RPMI7951 (cell line): ENCODE measurements at places on chromosomes 7 and 10.
A peak's percentile ranks its signal among the peaks of the same experiment; 100 is the strongest.

DNA sequence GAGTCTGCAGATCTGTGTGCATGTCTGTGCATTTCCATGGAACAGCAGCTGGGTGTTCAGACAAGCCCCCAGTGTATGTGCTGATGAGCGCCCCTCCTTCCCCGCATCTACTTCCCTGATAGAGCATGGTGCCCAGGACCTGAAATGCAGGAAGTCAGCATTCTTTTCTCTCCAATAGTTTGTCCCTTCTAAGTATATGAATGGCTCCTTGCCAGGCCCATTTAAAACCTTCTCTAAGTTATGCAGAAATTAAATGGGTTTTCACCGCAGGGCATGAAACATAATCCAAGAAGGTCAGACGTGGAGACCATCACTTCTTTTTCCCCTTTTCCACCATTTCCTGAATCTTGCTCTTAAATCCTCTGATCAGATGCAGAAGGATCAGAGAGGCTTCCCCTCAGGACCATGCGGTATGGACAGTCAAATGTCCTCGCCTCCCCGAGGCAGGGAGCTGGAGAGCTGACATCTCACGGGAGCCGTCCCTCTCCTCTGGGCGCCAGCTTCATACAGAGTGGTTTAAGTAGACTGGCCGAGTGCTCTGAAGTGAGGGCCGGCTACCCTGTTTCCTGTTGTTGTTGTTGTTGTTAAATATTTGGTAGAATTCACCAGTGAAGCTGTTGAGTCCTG is 155.3 kb downstream of the C10orf105 start:
- DNase-seq, result no peak

DNA sequence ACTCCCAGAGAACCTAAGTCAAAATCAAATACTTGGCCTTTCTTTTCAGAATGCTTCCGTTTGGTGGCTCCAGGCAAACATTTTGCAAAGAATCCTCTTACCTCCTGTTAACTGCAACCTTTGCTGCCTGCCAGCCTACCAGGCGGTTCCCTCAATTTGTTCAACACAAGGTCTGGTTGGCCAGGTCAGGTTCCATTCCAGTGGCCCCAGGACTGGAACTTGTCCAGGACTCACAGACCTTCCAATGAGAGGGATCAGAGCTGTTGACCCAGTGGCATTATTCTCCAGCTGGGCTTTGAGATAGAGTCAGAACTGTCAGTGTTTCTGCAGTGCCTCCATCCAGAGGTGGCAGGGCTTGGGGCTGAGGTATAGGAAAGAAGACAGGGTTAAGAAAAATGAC is 137.0 kb downstream of the NEUROD6 start:
- DNase-seq, result no peak

GRCh38 chr7:30681331-30681797 is 892 bp downstream of the CRHR2 start:
- no peak for DNase-seq

DNA sequence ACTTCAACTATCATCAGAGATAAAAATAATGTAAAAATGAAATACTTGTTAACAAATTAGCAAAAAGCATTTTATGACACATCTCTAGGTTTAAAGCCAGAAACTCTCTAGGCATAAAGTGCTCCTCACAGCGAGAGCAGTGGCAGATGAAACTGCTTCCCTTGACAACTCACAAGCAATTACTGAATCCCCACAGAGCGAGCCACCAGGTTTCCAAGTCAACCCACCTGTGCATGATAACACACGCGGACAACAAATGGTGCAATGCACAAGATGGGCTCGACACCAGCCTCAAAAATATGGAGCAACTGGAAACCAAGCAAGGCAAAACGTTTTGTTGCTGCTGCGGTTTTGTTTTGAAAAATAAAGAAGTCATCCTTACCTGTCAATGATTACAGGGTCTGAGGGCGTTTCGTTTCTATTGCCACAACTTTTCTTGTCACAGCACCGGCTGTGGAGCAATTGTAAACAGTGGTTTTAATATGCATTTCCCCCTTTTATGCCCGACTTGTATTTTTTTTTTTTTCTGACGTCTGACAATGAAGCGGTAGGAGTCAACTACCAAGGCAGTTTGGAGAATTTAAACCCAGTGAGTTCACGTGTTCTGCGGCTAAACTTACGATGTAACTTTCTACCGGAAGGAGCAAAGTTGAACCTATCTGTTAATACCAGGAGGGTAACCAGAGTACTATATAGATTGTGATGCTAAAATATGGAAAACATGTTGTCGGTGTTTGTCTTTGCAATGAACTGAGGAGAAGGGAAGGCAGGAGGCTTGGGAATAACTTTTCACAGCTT is 7.0 kb downstream of the EBF3 start:
- DNase-seq, result no peak

GRCh38 chr10:94205396-94205831 is 157.3 kb downstream of the NOC3L start:
- peak; percentile 21 for DNase-seq

- DNase-seq, result peak; percentile 9
Observed at GRCh38 chr10:64113792-64114191, 592.6 kb downstream of the REEP3 start.

GRCh38 chr7:36928311-36928710 is 204.0 kb upstream of the AOAH start:
- no peak for DNase-seq

DNA sequence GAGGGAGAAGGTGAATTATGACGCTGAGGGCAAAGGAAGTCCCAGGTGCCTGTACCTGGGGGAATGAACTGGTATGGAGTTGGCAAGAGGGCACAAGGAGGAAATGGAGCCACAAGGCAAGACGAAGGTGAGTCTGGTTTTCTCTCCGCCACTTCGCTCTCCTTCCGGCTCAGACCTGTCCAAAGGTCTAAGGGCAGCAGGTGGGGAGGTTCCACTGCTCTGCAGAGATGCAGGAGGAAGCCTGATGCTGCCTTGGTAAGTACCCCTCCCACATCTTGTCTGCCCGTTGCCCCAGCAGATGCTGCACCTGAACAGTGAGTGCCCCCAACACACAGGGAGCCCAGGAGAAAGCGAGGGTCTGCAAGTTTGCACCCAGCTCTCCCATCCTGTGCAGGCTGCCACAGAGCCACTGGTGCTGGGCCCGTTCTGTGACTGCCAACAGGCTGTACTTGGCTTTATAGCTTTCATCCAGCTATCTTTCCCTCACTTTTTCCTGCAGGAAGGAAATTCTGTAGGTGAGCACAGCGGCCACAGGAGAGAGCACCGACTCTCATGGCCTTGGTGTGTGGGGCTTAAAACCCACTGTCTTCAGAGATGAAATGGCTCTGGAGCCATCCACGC is 235.2 kb downstream of the COBL start:
- no peak for DNase-seq

DNA sequence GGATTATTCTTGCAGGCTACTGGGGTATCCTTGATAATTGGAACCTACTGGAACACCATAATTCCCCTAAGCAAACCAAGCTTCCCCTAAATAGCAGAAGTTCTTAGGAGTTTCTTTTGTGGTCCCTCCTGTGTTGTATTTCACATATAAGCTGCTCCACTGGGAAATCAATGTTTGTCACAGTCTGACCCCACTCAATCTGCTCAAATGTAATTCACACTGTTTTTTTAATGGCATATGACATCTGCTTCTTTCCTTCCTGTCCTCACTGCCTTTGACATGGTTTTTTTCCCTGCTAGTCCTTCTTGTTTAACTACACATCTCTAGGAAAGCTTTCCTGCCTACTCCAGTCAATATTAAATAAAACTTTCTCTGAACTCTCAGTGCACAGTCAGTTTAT is 1.8 kb upstream of the PTPRZ1 start:
- no peak for DNase-seq

DNA sequence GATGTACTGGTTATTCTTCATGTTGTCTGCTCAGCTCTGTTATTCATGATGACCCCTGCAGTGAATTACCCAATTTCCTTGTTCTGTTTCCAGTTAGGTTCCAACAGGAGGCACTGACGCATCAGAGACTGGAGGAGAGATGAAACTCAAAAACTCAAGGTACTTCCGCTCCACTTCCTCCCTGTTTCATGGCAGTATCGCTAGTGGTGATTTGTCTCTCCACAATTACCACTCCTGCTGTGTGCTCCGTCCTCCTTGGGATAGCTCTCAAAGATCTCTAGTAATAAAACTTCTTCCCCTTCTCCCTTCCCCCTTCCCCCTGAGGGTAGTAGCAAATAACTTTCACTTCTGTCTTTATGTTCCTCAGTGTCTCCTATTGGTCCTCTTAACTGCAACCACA is 107.4 kb upstream of the ABCB5 start:
- DNase-seq, result peak; percentile 43

- no peak for DNase-seq
Observed at GRCh38 chr10:31129880-31130405, 98.3 kb upstream of the ZNF438 start.

DNA sequence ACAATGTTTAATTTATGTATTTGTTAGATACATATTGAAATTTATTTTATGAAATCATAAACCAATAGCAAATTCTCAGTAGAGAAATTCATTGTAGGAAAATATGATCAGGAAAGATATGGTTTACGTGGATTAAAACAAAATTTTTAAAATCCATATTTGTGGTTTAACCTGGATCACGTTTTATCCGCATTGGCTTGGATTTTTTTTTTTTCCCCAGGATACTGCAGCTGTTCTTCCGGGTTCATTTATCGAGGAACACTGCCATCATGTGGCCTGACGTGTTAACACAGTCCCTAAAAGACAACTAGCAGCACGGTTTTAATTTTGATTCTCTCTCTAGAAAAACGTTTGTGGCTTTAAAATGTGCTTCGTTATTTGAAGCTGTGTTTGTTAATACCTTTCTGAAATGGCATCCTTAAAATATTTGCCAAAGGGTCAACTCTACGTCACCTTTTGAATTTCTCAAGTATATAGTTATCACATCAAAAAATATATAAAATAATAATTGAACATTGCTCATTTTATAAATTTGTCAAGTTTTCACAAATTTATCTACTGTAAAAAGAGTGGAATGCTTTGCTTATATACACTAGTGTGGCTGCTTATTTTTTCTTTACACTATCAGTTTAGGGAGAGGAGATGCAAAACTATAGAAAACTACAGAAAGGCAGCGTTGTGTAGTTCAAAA is 8.7 kb upstream of the ASB4 start:
- DNase-seq, result peak; percentile 77

DNA sequence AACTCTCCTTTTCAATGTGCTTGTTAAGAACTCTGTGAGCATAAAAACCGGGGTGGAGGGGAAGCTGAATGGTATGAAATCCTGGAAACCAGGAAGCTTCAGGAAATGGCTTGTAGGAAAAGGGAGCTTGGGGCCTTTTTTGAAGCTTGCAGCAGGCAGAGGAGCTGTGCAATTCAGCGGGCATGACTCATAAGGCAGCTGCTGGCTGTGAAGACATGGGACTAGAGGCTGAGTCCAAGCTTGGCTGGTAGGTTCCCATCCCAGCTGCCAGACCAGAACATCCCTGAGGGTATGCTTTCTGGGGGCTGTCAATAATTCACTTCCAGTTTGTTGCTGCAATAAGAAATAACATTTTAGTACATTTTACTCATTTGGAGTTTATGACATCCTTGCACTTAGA is 36.8 kb upstream of the CDC14C start:
- peak; percentile 73 for DNase-seq

GRCh38 chr10:122019414-122019975 is 30.5 kb downstream of the TACC2 start:
- no peak for DNase-seq

GRCh38 chr10:103083266-103083976 is 109.7 kb downstream of the NT5C2 start:
- DNase-seq, result no peak

- DNase-seq, result no peak
Observed at GRCh38 chr10:96252730-96253129, 18.6 kb downstream of the BLNK start.

- no peak for DNase-seq
Observed at GRCh38 chr7:71364551-71364950, 232.6 kb downstream of the GALNT17 start.

GRCh38 chr10:60280475-60280874 is 109.2 kb downstream of the ANK3 start:
- no peak for DNase-seq

DNA sequence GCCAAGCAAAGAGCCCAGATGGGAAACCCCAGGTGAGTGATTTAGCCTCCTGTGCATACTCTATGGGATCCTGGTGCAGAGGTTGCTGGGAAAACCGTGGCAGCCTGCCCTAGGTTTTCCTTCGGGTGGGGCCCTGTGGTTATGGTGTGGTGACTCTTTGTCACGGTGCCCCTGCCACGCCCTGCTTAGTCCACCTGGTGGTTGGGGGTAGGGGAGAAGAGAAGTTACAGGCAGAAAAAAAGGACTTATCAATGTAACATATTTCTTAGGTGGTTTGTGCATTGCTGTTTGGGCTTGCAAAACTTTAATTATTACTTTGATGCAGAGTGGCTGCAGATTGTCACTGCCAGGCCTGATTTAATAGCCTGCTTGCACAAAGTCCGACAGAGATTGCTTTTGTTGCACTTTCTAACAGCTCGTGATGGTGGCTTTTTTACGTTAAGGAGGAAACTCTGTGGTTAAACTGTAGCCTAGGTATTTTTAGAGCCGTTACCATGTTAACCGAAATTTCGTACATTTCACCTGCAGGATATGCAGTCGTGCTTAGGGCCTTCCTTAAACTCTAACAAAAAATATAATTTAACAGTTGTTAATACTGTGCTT is 197.4 kb downstream of the RNLS start:
- DNase-seq, result peak; percentile 71

DNA sequence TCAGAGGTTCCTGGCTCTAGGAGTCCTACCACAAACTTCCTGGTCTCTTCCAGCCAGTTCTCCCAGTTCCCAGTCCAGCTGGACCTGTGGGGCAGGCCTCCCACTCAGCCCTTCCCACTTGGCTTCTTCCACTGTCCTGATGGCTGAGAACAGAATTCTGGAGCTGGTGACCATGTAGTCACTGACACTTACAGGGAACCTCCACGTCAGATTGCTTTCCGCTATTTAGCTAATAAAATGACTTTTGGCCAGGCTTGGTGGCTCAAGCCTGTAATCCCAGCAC is 63.5 kb upstream of the ZRANB1 start:
- DNase-seq, result no peak
